ENCODE measurements at places on chromosomes 3 and 15.

GRCh38 chr3:156576651-156577348, 21.9 kb upstream of the SSR3 start:
- no peak for DNase-seq

- no peak for DNase-seq
Observed at GRCh38 chr15:67463488-67463887, 57.4 kb upstream of the C15orf61 start.

DNA sequence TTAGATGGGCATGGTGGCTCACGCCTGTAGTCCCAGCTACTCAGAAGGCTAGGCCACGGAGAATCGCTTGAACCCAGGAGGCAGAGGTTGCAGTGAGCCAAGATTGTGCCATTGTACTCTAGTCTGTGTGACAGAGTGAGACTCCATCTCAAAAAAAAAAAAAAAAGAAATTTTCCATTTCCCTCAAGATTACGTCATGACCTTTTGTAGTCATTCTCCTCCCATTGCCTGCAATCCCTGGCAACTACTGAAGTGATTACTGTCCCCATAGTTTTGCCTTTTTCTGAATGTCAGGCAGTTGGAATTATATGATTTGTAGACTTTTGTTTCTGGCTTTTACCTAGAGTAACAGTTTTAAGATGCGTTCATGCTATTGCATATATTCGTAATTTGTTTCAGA, 28.0 kb downstream of the WDR76 start:
- DNase-seq = no peak

DNA sequence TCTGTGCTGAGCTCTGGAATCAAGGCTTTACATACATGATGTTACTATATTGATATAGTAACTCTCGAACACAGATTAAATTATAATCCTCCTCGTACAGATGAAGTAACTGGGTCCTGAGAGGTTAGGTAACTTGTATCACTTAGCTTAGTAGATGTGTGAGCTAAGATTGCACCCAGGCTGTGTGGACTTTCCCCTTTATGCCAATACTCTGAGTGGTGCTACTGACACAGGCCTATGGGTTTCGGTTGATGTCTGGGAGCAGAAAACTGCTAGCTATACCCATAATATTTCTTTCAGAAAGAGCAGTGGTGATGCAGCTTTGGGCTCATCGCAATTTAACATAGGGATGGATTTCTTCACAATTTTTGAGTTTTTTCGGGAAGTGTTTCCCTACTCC, 259.7 kb downstream of the RBMS3 start:
- DNase-seq = no peak

- DNase-seq = no peak
Observed at GRCh38 chr3:142931222-142931621, 32.3 kb downstream of the PAQR9 start.

Data from C1 segment of cervical spinal cord (tissue), 14 donors.